ENCODE measurements at places on chromosomes 6 and 20. TPM values are rescaled to one million over a fixed set of nuclear protein-coding genes. Genes with fewer than 3 reads are reported as not detected.
A peak's percentile ranks its signal among the peaks of the same experiment; 100 is the strongest.

GRCh38 chr6:56742122-56742791, 99.6 kb upstream of the DST start:
- no peak for DNase-seq

NRSN1 gene
- not detected for polyA plus RNA-seq

DNA sequence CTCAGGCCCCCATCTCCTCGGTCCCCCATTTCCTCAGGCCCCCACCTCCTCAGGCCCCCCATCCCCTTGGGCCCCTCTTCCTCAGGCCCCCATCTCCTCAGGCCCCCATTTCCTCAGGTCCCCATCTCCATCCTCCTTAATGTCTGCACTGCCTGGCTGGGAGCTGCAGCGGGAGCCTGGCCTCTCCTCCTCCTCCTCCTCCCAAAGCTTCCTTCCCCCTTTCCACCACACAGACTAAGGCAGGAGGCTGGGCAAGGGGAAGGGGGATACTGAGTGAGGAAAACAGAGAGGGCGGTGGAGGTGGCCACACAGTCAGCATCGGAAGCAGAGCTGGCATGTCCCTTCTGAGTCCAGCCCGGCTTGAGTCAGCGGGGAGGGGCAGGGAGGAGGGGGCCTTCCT, 122.6 kb upstream of the RPS6KA2 start:
- no peak for DNase-seq

DNA sequence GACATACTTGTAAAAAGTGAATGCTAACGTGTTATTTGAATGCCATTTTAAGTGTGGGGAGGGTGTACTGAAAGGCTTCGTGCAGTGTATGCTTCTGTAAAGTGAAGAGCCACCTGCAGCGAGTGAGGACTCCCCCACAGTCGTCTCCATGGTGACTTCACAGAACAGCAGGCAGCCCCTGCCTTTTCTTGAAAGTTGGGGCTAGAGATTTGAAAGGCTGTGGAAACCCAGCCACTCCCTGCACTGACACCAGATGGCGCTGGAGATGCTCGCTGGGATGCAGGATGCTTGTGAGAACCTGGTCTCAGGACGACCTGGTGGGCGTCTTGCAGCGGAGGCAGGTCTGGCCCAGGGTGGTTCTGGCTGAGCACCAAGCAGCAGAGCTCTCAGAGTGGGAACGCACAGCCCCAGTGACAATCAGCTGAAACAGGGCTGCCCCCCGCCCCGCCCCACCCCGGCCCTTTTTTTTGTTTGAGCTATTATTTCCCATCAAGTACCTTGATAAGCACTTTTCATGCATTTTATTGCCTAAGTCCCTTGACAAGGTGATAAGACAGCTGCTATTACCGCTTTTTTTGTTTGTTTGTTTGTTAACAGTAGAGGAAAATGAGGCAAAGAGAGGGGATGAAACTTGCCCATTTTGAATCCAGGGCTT, 150.3 kb downstream of the SYCP2 start:
- DNase-seq = peak; percentile 51

HLA-DRA gene
- polyA plus RNA-seq = 57.1 TPM

- peak; percentile 91 for DNase-seq
Observed at GRCh38 chr6:33208091-33208967, at the start of gene RING1. TSS of gene RING1 (plus strand) at chr6:33208500. CDS start at chr6:33208823, 323 bp downstream.

- no peak for DNase-seq
Observed at GRCh38 chr20:22285555-22285954, 298.8 kb downstream of the FOXA2 start.

DNA sequence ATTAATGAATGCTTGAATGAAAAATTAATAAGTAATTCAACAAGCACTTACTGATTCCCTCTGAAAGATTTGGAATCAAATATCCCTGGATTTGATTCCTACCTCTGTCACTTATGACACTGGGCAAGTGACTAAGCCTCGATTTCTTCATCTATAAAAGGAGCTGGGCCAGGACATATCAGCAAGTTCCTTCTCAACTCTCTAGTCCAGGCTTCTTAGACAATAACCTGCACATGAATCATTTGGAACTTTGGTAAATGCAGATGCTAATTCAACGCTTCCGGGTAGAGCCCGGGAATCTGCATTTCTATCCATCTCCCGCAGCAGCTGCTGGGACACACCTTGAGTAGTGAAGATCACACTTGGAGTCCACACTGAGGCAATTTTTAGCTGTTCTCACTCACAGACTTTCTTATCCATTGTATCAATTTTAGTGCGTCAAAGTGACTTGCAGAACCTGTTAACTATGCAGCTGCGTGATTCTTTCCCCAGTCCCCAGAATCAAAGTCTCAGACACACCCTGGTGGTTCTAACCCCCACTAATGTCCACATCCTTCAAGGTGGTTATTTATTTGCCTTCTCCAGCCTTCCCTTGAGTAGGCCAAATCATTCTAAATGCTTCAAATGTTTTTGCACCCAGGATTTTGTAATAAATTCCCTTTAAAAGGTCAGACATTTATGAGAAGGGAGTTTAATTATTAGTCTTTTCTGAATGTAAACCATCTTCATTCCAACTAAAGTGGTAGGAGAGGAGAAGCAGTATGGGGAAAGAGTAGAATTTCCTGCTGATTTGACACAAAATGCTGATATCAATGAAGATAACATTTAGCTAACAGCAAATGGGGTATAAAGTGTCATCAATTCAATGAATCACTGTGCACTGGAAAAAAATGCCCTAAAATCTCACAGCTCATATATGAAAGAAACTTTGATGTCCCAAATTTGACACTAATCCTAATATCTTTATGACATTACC, 26.0 kb upstream of the CCND3 start:
- DNase-seq = no peak

GRCh38 chr6:45586216-45587171, 208.8 kb upstream of the SUPT3H start:
- no peak for DNase-seq

- DNase-seq = no peak
Observed at GRCh38 chr6:129542705-129543104, 167.3 kb downstream of the ARHGAP18 start.
